ENCODE measurements at places on chromosomes 12 and 14.

GRCh38 chr14:58884442-58884841 lies 246.7 kb downstream of the DACT1 start:
- no peak for DNase-seq

GRCh38 chr14:89927186-89927865 lies 27.2 kb downstream of the EFCAB11 start:
- peak; percentile 66 for DNase-seq

DNA sequence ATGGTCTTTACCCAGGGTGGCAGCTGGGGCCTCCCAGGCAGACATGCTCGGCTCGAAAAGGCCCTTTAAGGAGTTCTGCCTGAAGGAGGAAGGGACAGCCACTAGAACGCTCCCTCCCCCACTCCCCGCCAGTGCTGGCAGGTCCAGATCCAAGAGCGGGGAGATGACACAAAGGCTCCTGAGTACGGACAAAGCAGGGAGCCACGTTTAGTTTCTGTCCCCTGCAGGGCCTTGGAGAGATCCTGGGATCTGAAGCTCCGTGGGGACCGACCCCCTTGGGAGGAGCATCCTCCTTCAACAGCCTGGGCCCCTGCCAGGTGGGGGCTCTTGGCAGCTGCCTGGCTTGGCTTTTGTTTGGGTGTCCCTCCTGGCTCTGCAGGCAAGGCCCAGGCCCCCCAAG lies 89.7 kb downstream of the ESRRB start:
- DNase-seq: no peak

- peak; percentile 58 for DNase-seq
Observed at GRCh38 chr12:2283916-2284315, 231.1 kb downstream of the CACNA1C start.

- DNase-seq: no peak
Observed at GRCh38 chr14:72253503-72253902, 321.3 kb downstream of the RGS6 start.

GRCh38 chr14:65164068-65164824 lies 61.9 kb upstream of the MAX start:
- DNase-seq: peak; percentile 42

- no peak for DNase-seq
Observed at GRCh38 chr12:113610698-113611097, 139.0 kb upstream of the LHX5 start.

GRCh38 chr12:100672075-100672592 lies 98.7 kb downstream of the GAS2L3 start:
- DNase-seq: no peak

- no peak for DNase-seq
Observed at GRCh38 chr14:68133856-68134255, 314.3 kb downstream of the RAD51B start.
